ENCODE measurements at places on chromosomes 4 and X.

DNA sequence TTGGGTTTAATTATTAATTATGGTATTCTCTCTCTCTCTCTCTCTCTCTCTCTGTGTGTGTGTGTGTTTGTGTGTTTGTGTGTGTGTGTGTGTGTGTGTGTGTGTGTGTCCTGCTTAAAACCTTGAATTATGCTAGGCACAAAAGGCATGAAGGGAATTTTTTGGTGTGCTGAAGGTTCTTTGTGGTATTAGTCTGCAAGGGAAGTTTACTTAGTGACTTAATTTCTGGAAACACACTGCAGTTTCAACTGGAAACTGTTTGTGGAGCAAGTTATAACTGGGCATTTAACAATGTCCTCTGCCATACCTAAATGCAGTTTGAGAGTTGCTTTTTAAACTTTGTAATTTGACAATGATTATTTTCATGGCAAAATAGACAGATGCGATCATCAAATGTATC, 111.7 kb downstream of the FRMPD4 start:
- no peak for DNase-seq

GRCh38 chr4:173879509-173879908, 349.5 kb upstream of the HAND2 start:
- no peak for DNase-seq

DNA sequence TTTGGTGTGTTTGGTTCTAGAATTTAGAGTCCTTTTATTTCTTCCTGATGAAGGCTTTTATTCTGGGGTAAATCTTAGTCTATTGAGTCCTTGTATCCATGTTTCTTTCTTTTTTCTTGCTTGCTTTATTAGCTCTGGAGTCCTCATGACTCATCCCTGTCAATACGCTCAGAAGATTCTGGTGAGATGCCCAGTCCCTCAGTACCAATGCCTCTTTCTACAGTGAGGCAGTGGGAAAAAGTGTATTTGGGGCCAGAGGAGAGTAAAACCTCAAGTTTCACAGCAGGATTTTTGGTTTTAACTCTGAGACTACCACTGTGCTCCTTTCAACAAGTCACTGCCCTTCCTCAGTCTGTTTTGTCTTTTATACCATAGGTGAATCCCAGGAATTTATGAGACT, 368.0 kb downstream of the GBA3 start:
- no peak for DNase-seq

- no peak for DNase-seq
Observed at GRCh38 chr4:154781126-154781982, at the start of gene RBM46. Gene RBM46 (plus strand): TSS chr4:154781272. CDS start chr4:154796753, 15,481 bp downstream.

- no peak for DNase-seq
Observed at GRCh38 chr4:8185930-8186329, 13.2 kb upstream of the SH3TC1 start.

DNA sequence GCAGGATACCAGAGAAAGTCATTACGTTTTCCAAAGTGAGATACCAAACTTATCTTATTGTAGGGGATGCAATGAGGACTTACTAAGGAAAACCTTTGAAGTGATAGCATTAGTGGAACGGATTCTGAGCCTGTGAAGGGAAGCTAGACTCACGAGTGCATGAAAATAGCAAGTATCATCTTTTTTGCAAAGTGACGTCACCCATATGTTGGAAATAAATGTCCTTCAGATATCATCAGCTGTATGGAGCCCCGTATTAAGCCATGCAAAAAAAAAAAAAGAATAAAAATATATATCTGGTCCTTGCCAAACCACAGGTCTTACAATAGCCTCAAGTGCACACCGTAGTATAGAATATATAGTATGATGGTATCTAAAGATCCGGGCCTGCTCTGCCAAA, 46.8 kb upstream of the ITM2A start:
- no peak for DNase-seq

DNA sequence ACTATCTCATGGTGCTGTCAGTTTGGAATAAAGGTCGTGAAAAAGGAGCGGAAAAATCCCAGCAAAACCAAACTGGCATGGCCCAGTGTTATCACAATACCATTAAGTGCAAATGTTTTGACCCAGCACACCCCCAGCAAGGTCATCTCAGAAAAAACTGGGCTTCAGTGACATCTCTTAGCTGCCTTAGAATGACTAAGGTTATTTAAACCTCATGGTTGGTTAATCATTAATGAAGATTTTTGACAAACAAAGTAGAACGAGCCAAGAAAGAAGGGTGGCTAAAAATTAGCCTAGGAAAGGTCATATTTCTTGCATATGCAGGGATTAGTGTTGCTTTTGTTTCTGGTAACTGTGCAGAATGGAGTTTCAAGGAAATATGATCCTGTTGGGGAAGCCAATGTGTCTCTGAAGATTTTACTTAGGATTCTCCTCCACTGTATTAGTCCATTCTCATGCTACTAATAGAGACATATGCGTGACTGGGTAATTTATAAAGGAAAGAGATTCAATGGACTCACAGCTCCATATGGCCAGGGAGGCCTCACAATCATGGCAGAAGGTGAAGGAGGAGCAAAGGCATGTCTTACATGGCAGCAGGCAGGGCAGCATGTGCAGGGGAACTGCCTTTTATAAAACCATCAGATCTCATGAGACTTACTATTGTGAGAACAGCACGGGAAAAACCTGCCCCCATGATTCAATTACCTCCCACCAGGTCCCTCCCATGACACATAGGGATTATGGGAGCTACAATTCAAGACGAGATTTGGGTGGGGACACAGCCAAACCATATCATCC, 83.5 kb downstream of the CHRNA9 start:
- no peak for DNase-seq

DNA sequence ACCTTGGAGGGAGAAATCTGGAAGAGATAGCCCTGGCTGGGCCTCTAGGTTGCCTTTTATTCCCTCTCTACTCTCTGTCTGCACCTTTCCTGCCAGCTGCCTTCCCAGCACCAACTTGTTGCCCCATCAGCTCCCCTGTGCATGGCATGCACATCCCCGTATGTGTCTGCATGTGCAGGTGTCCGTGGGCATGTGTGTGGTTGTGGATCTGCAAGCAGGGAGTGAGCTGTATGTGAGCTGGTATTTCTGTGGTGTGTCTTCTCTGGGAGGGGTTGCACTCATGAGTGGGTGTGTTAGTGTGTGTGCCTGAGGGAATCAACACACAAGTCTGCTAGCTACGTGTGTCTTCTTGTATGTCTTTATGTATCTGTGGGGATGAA, 9.9 kb downstream of the L1CAM start:
- DNase-seq, result no peak

DNA sequence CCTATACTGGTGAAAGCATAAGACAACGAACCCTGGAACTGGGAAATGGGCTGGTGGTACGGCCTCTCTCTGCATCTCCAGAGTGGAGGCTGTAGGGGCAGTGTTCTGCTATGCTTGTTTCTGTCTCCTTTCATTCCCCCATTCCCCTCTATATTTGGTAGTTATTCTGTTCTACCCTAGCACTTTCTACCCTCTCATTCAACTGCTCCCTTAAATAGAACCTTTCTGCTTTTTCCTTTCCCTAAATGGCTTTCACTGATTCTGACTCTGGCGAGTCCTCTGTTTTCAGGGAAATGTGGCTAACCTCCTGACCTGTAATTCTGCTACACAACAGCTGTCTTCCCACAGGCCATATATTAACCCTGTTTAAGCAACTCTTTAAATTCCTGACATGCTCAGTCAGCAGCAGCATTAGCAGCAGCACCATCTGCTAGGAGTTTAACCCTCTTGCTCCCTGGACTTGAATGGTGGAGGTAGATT, 94.2 kb downstream of the CXCL13 start:
- DNase-seq, result no peak

DNA sequence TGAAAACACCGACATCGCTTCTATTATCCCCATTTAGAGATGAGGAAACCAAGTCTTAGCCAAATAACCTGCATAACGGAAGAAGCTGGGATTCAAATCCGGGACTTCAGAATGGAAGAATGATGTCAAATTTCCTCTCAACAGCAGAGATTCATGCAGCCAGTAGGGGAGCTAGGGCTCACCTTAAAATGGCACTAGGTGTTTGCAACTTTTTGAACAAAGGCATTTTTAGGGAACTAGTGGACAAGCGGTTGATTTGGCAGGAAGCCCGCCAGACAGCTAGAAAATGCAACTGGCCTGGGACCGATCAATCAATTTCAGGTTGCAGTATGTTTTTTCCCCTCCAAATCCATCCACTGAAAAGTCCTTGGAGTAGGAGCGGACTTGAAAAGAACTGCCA, 224.2 kb downstream of the PTTG2 start:
- DNase-seq, result no peak

- DNase-seq, result no peak
Observed at GRCh38 chr4:182901337-182901736, 15.8 kb downstream of the DCTD start.

DNA sequence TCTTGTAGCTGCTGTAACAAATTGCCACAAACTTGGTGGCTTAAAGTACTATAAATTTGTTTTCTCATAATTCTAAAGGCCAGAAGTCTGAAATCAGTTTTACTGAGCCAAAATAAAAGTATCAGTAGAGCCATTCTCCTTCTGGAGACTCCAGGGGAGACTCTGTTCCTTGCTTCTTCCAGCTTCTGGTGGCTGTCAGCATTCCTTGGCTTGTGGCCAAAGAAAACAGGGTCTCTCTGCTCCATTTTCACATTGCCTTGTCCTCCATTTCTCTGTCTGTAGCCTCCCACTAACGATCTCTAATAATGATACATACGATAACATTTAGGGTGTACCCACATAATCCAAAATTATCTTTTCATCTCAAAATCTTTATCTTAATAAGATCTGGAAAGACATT, 200.4 kb downstream of the MAB21L2 start:
- DNase-seq, result peak; percentile 7

DNA sequence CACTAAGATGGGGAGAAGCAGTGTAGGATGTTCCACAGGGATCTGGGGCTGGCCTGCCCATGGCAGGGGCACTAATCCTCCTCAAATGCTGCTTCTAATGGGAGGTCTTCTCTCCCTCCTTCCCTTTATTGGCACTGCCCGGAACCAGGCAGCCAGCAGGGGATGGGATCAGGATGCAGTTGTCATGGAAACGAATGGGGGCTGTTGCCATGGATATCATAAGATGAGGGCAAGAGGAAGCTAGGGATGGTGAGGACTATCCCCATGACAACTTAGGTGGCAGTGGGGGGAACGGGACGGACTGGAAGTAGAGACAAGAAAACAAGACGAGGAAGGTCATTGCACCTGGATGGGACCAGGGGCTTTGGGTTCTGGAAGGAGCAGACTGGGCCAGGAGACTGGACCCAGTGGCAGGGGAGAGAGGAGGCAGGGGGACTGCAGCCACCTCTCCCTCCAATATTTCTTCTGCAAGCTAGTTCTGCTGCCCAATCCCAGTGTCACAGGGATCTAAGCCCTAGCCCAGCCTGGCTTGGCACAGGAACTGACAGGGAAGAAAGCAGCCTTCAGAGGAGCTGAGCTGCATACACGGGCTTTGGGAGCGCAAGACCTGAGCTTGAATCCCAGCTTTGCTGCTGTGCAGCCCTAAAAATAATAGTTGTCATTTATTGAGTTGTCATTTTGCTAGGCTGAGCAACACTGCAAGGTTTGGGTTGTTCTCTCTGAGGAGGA, 19.0 kb downstream of the IQSEC2 start:
- no peak for DNase-seq

- DNase-seq, result peak; percentile 10
Observed at GRCh38 chrX:68196939-68197791, 236.1 kb downstream of the OPHN1 start.

DNA sequence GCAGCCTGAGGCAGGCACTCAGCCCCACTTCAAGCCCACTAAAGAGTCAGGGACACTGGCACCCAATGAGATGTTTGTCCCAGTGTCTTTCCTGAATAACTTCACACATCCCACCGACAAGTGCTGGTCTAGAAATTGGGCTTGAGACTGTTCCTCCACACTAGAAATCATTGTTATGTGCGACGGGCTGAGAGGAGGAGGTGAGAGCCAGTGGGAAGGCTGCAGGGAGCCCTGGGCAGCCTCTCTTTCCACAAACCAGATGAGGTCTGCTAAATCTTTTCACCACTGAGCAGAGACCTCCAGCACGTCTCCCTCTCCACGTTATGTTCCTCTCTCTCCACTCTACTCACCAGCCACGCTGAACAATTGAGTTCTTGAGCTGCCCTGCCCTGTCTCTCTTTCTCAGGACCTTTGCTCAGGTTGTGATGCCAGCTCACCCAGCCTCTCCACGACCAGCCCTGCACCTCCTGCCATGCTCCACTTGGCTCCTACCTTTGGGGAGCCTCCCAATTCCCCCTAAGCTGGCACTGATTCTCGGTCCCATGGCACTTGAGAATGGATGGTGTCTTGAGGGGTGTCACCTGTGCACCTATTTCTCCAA, 8.4 kb downstream of the SCD5 start:
- no peak for DNase-seq

DNA sequence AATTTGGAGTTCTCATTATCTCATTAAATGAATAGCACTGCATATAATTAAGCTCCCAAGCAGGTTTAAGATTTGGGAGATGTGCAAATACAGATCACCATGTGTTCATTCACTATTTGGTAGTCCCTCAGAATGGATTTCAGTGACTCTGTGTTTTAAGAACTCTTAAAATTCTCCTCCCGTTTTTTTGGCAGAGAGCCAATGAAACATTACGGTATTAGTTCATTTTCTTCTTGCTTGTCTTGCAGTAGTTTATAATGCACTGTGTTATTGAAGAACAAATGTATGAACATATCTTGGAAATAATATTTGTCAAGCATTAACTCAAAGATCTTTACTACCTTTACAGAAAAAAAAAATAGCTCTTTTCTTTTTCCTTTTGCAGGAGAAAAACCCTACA, 32.7 kb downstream of the KLF3 start:
- no peak for DNase-seq

DNA sequence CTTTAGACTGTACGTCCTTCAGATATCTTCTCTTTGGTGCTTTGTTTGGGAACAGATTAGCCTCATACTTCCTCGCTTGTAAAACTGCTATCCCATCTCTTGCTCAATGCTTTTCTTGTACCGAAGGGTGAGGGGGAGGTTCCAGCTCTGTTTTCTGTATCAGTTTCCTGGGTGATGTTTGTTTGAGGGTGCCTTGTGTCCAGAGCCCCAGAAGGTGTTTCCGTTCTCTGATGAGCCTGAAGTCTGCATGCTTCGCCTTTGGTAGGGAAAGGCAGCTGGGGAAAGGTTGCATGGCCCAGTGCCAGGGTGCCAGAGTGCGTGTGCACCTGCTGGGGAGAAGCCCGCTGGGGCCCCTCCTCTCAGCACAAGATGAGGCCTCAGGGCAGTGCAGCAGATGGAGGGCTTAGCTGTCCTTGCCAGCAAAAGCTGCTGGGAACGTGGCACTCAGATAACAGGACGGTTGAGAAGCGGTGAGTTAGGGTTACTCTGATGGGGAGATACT, 73.7 kb downstream of the TBL1X start:
- peak; percentile 93 for DNase-seq

GRCh38 chr4:182885738-182886077, 31.5 kb downstream of the DCTD start:
- no peak for DNase-seq

DNA sequence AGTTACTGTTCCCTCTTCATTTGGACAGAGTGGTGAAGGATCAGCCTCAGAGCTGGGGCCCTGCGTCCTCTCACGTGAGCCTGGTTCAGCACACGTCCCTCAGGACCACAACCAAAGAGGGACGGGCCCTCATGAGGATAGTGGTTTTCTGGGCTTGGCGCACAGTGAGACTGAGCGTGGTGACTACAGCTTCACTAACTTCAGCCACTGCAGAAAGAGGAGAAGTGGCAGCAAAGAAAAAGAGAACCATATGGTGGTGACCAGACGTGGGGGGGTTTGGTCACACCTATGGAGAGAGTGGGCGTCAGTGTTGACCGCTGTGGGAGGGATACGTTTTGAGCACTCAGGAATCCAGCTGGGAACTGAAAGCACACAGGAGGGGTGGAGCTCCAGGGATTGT, 21.8 kb upstream of the TNIP3 start:
- DNase-seq, result no peak
